ENCODE measurements at places on chromosomes 4 and X.

- no peak for DNase-seq
Measured at GRCh38 chr4:106803083-106803482, 233.0 kb downstream of the DKK2 start.

DNA sequence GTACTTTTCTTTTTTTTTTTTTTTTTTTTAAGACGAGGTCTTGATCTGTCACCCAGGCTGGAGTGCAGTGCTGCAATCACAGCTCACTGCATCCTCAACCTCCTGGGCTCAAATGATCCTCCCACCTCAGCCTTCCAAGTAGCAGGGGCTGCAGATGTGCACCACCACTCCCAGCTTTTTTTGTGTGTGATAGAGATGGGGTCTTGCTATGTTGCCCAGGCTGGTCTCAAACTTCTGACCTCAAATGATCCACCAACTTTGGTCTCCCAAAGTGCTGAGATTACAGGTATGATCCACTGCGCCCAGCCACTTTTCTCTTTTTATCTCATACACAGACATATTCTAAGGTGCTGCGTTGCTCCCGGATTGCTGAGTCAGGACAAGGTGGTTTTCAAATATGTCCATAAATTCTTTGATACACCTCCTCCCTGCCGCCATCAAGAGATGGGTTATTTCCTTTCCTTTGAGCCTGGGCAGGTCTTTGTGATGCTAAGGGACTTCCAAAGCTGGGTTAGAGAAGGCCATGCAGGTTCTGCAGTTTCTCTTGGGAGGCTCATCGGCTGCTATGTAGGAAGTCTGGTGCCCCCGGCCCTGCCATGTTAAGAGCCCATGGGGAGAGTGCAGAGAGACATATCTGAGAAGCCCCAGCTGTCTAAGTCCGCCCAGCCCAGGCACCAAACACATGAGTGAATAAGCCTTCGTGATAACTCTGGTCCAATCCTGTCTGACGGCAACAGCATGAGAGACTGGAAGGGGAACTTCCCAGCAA, 8.4 kb upstream of the PLA2G12A start:
- no peak for DNase-seq

DNA sequence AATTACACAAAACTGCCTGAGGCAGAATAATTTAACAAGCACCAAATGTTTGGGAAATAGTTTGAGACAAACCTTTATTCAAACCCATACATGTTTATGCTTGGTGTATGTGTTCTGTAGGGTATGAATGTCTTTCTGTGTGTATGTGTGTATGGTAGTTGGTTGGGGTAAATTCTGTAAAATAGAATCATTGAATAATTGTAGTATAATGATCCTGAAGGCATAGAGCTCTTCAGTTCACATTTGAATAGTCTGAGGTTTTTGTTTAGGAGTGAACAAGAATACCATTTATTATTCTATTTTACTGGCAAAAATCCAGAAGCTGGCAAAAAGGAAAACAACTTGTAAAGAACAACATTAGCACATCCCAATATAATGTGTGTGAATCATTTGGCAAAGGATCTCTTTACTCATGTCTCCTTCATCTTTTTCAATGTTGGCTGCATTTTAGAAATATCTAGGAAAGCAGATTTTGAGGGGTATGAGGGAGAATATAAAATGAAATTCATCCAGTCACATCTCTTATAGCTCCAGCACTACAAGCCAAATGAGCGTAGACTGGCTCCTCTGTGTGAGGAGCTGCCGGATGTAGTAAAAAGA, 360.0 kb downstream of the CHIC1 start:
- DNase-seq = no peak

DNA sequence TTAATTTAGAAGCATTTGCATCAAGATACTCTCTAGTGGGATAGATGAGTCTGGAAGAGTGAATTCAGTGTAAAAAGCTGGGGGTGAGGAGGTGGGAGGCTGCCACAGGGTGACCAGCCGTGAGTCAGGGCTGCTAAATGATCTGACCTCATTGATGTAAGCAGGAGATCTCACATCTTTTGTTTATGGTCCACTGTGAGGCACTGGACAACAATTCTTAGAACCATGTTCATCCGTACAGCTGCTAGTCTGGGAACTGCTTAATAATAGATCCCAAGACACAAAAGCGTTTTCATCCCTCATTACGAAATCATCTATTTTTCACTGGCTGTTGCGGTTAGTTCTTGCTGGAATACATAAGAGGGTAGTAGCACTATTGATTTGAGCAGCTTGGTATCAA, 14.1 kb downstream of the KLF3 start:
- no peak for DNase-seq

- no peak for DNase-seq
Measured at GRCh38 chr4:102715057-102715456, 45.7 kb downstream of the MANBA start.

GRCh38 chr4:99679204-99679603, 21.6 kb upstream of the C4orf54 start:
- no peak for DNase-seq

- no peak for DNase-seq
Measured at GRCh38 chr4:87257523-87257922, 37.1 kb upstream of the KLHL8 start.

GRCh38 chr4:31192341-31192740, 472.2 kb downstream of the PCDH7 start:
- no peak for DNase-seq

DNA sequence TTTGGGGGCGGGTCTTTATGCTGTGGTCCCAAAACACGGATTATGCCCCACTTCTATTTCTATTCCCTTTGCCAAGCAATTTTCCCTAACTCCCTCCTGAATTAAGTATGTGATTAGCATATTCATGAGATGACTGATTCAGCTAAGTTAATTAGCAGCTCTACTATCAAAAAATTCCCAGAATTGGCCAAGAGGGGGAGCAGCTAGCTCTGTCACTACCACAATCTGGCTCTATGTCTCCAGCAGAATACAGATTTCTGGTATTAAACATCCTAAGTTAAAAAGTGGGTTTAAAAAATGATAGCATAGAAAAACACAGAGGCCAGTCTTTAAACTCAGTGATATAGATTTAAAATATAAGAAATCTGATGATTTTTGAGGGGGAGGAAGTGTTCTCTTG, 80.3 kb downstream of the GPC4 start:
- DNase-seq = no peak

- no peak for DNase-seq
Measured at GRCh38 chr4:81359207-81359606, 112.5 kb downstream of the RASGEF1B start.

DNA sequence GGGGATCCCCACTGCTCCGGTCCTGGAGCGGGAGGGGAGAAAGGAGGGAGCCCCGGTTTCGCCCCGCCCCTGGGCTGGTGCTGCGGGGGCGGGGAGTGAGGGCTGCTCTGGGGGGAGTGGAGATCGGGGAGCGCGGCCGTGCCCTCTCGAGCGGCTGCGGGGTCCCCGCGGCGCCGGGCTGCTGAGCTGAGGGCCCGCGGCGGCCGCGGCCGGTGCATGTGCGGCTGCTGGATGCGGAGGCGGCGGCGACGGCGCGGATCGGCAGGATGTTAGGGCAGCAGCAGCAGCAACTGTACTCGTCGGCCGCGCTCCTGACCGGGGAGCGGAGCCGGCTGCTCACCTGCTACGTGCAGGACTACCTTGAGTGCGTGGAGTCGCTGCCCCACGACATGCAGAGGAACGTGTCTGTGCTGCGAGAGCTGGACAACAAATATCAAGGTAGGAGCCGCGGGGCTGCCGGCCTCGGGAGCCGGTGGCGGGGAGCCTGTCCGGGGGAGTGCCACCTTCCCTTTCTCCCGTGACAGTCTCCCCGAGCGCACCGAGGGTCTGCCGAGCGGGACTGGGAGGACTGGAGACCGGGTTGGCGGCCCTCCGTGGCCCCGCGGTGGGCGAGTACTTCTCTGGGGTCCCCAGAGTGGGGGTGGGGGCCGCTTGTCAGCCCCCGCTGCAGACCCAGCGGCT, at the start of gene ING2:
Gene ING2 (plus strand): TSS at position 129 of the 681 bp plus-strand sequence. CDS start 138 bp downstream, at position 267.
- no peak for DNase-seq

DNA sequence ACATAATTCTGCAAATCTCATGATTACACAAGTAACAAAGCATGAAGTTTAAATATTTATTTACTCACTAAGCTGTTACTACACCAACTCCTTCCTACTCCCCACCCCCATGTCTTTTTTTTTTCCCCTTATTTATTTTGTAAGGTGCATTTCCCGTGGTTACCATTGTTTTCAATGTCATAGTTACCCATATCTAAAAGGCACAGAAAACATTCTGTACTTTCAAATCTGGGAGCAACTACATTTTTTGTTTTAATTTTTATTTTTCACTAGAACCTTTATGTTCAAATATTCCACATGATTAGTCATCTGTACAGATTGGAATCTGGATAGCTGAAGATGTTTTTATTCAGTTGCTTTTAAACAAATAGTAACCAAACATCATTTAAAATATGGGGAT, 62.8 kb downstream of the PPP3CA start:
- no peak for DNase-seq

DNA sequence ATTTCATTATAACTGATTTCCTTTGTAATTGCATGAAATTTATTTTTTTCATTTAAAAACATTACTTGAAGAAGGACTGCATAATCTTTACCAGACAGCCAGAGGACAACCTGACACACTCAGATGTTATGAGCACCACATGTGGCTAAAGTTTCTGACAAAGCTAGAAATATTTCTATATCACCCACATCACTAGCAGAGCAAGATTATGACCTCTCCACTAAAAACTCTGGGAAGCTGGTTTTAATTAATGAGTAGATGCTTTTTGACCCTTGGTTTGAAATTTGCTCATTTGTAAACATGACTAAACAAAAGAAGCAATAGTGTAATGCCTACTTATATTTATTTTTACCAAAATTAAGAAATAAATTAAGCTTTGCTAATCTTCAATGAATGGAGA, 661.5 kb upstream of the EPHA5 start:
- DNase-seq = no peak

DNA sequence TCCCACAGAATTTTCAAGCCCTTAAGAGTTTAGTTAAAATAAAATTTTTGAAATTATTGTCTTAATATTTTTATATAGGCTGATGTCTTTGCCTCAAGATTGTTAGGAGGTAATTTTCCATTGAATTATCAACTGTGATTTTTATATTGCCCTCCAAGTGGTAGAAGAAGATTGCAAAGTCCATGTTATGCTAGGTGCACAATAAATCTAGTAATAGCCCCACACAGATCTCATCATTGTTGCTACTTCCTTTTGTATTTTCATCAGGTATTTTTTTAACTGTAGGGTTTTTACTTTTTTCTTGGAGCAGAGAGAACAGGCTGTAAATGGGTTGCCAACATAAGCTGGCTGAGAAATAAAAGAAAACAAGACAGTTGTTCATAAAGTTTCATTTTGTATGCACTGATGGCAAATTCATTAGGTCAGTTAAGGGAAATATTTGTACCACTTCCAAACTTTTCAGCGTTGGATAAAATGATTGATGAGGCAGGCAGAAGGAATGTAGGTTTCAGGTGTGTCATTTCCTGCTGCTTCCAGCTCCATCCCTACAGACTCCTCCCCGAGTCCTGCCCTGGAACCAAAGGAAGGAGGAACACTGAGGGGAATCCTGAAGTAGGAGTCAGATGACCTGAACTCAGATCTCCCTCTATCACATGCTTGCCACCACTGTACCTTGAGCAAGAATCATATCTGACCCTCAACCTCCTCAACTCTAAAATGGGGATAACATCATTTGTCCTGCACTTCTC, 105.5 kb downstream of the PRRG1 start:
- no peak for DNase-seq

GRCh38 chrX:108323751-108324150, 114.5 kb downstream of the COL4A6 start:
- DNase-seq = no peak

GRCh38 chrX:94435799-94436198, 761.8 kb downstream of the FAM133A start:
- no peak for DNase-seq

DNA sequence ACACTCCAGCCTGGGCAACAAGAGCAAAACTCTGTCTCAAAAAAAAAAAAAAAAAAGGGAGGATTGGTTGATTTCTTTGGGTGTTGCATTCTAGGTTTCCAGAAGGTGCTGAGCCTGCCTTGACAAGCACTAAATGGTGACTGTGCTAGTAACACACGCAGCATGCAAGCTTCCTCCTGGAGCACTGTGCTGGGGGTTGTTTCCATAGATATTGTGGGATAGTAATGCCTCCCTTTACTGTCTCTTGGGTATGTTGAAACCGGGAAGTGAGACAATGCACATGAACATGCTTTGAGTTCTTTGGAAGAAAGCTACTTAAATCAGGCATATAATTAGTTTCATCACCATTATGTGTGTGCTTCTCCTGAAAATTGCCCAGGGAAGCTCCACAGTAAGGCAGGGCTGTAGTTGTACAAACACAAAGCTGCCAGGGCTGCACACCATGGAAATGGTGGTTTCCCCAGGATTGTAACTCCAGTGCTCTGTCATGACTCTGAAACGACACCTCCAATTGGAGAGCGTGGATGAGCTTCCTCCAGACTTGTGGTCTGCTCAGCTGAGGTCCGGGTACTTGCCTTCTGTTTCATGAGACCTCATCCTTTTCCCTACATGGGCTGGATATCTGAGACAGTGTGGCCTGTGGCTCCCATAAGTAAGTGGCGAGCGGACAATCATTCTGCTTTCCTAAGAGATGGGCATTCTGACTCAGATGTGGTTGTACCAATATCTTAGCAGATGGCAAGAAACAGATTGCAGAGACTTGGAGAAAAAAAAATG, 31.5 kb upstream of the STOX2 start:
- no peak for DNase-seq

GRCh38 chrX:115563633-115564162, 2.7 kb downstream of the PLS3 start:
- DNase-seq = no peak

DNA sequence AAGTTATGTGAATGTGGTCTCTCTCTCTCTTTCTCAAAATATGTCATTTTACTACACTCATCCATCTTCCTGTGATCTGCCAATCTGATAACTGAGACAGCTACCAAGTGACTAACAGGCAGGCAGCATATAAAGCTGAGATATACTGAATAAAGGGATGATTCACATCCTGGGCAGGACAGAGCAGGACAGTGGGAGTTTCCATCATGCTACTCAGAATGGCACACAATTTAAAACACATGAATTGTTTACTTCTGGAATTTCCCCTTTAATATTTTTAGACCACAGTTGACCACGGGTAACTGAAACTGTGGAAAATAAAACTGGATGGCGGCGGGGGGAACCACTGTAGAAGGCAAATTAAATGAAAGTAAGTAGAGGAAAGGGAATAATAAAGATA, 58.6 kb upstream of the DCTD start:
- DNase-seq = no peak

GRCh38 chr4:26020881-26021280, 106.9 kb downstream of the SMIM20 start:
- DNase-seq = no peak

- DNase-seq = no peak
Measured at GRCh38 chr4:111434586-111434985, 710.7 kb upstream of the FAM241A start.

GRCh38 chrX:109848461-109849050, 115.5 kb upstream of the ACSL4 start:
- DNase-seq = no peak

GRCh38 chrX:116009861-116010710, 160.5 kb upstream of the AGTR2 start:
- no peak for DNase-seq
